ENCODE measurements at places on chromosomes 2 and 18. TPM values are rescaled to one million over a fixed set of nuclear protein-coding genes. Genes with fewer than 3 reads are reported as not detected.

- no peak for DNase-seq
These were observed 27.6 kb downstream of the CIB4 start for GRCh38 chr2:26613241-26614215.

The PLA2R1 gene
- not detected for total RNA-seq

DNA sequence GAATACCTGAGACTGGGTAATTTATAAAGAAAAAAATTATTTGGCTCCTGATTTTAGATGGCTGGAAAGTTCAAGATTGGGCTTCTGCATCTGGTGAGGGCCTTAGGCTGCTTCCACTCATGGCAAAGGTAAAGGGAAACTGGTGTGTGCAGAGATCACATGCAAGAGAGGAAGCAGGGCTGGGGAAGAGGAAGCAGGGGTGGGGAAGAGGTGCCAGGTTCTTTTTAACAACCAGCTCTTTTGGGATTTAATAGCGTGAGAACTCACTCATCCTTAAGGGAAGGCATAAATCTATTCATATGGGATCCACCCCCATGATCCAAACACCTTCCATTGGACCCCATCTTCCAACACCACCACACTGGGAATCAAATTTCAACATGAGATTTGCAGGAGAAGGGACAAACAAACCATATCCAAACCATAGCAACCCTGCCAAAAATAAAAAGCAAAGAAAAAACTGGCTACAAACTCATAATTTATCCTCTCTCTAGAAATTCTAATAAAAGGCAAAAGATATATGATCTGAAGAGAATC lies 30.4 kb downstream of the PRKRA start:
- no peak for DNase-seq

- no peak for DNase-seq
These were observed 231.5 kb upstream of the SPRED2 start for GRCh38 chr2:65663831-65664407.

DNA sequence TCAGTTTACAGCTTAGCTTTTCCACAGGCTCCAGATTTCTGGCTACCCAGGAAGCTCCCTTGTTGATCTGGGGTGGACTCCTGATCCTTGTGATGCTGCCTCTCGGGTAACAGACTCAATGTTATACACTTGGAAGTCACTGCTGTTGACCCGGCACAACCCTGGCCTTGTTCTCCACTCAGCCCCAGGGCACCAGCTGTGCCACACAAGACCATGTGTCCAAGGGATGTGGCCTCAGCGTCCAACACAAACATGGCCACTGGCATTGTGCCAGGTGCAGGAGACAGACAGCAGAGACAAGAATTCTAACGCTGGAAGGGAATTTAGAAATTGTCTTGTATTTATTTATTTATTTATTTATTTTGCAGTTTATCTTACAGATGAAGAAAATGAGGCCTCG lies 39.0 kb upstream of the PPP4R1 start:
- DNase-seq = no peak

- DNase-seq = no peak
These were observed 85.4 kb downstream of the NCKAP1 start for GRCh38 chr2:182952741-182953450.

The FSIP2 gene
- total RNA-seq = 0.31 TPM

The COL4A3 gene
- not detected for total RNA-seq

DNA sequence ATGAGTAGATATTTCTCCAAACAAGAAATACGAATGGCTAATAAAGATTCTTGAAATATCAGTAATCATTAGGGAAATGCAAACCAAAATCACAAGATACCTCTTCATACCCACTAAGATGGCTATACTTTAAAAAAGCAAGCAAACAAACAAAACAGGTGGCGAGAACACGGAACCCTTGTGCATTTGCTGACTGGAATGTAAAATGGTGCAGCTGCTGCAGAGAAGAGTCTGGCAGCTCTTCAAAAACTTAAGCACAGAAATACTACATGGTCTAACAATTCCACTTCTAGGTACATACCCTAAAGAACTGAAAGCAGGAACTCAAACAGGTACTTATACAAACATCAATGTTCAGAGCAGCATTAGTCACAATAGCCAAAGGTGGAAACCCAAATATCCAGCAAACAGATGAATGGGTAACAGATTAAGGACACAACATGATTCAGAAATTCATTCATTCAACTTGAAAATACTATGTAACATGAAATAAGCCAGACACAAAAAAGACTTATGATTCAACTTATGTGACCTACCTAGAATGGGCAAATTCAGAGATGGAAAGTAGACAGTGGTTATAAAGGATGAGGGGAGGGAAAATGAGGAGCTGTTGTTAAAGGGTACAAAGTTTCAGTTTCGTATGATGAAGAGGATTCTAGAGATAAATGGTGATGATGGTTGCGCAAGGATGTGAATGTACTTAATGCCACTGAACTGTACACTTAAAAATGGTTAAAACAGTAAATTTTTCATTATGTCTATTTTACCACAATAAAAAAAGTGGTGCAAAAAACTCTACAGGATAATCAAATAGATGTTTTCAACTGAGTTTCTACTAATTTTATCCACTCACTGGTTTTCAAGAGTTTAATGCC lies 26.9 kb upstream of the GPR75 start:
- no peak for DNase-seq

The FAM110C gene
- total RNA-seq = 0.68 TPM

The ANKRD30BL gene
- total RNA-seq = 0.20 TPM

The AFTPH gene
- 34.3 TPM for total RNA-seq

GRCh38 chr2:140650825-140651224 lies 1480.0 kb downstream of the LRP1B start:
- DNase-seq = no peak

DNA sequence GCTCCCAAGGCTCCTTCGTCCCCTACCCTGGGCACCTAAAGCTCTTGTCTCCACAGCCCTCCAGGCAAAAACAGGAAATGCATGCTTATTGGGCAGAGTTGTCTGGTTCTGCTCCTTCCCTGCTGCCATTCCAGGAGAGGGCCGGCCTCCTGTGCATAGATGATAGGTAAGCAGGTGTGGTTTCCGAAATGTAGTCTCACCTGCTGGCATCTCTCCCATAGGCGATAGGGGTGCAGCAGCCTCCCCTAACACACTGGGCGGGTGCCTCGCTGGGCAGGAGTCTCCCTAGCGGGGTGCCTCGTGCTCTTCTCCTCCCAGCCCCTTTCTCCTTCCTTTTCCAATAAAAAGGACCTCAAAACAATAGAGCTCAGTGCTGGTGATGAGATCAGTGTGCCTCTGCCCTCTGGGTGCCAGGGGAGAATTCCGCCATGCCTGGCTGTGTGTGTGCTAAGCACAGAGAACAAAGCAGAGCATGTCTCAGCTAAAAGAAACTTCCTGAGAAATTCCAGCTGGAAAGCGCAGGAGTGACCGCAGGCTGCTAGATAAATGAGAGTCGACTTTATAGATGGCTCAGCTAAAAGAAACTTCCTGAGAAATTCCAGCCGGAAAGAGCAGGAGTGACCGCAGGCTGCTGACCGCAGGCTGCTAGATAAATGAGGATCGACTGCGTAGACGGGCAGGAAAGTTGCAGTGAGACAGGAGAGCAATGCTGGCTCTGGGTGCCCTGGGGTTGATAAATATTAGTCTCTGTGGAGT lies 11.3 kb upstream of the PXDN start:
- DNase-seq = no peak

DNA sequence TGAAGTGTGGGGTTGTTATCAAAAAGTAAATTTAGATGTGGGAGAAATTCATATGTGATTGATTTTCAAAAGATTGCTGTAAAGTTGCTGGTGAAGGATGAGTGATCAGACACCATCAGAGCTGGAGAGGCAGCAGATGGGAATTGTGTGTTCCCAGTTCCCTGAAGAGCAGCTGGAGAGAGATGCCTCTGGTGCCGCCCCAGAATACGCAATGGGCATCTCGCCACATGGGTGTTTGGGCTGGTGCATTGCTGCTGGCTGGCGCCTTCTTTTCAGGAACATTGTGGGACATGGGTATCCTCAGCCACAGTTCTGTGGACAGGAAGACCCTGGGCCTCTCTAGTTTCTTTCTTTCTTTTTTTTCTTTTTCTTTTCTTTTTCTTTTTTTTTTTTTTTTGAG lies 11.9 kb downstream of the ATG4B start:
- no peak for DNase-seq

GRCh38 chr2:48269117-48269822 lies 260.7 kb upstream of the STON1 start:
- no peak for DNase-seq

The C2orf92 gene
- 6.9 TPM for total RNA-seq

DNA sequence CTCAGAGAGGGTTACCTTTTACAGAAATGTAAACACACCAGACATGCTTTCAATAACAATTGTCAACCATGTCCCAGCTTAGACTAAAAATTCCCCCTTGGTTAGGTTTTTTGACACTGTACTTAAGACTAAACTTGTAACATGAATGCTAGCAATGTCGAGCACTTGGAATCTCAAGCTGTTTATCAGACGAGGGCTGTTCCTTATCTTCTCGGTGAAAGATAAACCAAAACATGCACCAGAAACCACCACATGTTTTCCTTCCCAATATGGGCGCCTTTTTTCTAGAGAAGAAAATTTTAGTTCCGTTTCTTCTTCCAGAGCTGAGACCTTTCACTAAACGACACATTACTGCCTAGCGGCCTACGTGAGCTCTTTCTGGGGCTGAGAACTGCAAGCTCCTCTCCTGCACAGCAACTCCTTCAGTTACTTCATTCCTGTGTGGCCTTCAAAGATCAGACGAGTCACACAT lies 42.4 kb upstream of the ACKR3 start:
- DNase-seq = no peak

The C2orf15 gene
- 2.3 TPM for total RNA-seq

DNA sequence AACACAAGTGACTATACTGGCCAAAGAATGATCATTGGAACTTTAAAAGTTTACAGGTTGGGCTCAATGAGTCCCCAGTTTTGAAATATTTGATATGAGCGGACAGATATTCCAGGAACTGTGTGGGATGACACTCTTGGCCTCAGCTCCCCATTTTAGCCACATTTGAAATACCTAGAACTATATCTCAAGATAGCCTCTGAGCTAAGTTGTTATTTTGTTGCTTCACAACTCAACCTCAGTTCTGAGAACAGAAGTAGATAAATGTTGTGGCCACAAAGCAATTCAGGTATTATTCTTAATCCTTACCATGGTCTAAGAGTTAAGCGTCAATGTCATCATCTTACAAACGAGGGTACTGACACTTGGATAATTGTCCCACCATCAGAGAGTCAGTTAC lies 172.2 kb upstream of the SETBP1 start:
- DNase-seq = no peak

DNA sequence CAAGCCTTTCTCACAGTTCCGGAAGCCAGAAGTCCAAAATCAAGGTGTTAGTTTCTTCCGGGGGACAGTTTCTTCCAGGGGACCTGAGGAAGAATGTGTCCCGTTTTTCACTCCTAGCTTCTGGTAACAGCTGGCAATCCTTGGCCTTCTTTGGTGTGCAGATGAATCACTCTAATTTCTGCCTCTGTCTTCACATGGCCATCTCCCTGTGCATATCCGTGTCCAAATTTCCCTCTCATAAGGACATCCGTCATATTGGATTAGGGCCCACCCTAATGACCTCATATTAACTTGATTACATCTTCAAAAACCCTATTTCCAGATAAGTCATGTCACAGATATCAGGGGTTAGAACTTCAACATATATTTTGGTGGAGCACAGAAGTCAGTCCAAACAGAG lies 141.4 kb downstream of the ZEB2 start:
- DNase-seq = no peak

The TGIF1 gene
- 35.6 TPM for total RNA-seq

DNA sequence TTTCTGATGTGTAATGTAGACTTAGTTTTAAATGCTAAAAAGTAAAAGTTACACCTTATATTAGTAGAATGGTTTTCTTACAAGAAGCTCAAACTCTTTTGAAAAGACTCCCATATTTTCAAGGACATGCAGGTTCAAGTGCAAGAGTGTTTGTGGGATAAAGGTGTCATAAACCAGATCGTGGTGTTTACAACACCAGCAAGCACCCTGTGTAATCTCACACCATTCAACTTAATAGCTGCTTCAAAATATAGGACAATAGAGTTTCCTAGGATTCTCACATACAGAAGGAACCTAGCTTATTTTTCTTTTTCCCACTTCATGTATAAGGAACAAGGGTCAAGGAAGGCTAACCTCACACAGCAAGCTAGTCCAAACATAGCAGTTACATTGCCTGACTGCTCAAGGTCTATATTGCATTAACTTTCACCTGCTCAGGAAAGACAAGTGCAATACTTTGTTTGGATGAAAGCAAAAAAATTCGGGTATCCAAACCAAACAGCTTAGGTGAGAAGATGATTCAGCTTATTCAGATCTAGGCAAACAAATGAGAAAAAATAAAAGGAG lies 172.3 kb downstream of the IKZF2 start:
- DNase-seq = no peak

- DNase-seq = no peak
These were observed 597.2 kb upstream of the ZEB2 start for GRCh38 chr2:145116834-145117725.

DNA sequence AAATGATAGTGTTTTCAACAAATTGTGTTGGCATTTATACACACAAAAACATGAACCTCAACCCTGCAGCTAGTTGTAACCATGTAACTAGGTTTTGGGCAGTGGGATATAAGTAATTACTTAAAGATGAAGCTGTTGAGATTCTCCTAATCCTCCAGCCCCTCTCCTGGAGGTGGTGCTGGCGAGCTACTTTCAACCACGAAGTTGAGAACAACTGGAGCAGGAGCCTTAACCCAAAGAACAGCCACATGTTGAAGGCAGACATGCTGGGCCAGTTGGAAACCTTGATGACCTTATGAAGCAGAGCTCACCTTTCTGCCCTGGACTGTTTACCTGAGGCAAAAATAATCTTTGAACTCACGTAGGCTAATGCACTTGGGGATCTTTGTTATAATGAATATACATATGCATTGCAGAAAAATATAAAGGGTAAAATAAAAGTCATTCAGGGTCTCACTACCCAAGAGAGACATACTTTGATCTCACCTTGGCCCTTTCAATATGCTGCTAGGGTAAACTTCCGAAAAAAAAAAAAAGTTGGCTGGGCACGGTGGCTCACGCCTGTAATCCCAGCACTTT lies 89.6 kb upstream of the NPAS2 start:
- DNase-seq = peak; percentile 45

The ZEB2 gene
- 19.6 TPM for total RNA-seq

The ABCB11 gene
- total RNA-seq = not detected

- DNase-seq = no peak
These were observed 217.2 kb upstream of the NXPH2 start for GRCh38 chr2:138997346-138997745.

GRCh38 chr2:3692375-3692774 lies 11.0 kb upstream of the DCDC2C start:
- DNase-seq = no peak

The PLGLB2 gene
- total RNA-seq = 1.6 TPM

GRCh38 chr2:85756822-85757435 lies 3.1 kb downstream of the ATOH8 start:
- DNase-seq = no peak

Data from activated naive CD8-positive, alpha-beta T cell treated with anti-CD3 and anti-CD28 coated beads, Interleukin-2, amount 10 ng/mL, durations not matched to agents 7 days and 5 days (primary cell).